Activated CD8-positive, alpha-beta T cell treated with anti-CD3 and anti-CD28 coated beads, Interleukin-2, amount 10 ng/mL, durations not matched to agents 7 days and 5 days (primary cell): ENCODE measurements at places on chromosomes 3 and 15.
A peak's percentile ranks its signal among the peaks of the same experiment; 100 is the strongest.

DNA sequence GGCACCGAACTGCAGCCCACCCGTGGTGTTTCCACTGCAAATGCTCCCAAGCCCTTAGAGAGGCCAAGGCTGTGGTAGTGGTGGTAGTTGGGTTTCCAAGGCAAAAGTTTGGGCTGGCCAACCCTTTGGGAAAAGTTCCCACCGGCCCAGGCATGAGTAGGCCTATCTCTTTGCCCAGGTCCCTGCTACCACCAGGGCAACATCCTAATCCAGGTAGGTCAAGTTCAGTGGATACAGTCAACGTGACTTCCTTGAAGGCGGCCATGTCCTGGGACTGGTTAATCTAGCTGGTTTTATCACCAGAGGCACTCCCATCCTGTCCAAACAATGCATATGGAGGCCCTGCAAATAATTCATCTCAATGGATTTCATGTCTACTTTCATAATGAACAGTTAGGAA is 1.6 kb upstream of the ONECUT1 start:
- no peak for DNase-seq

DNA sequence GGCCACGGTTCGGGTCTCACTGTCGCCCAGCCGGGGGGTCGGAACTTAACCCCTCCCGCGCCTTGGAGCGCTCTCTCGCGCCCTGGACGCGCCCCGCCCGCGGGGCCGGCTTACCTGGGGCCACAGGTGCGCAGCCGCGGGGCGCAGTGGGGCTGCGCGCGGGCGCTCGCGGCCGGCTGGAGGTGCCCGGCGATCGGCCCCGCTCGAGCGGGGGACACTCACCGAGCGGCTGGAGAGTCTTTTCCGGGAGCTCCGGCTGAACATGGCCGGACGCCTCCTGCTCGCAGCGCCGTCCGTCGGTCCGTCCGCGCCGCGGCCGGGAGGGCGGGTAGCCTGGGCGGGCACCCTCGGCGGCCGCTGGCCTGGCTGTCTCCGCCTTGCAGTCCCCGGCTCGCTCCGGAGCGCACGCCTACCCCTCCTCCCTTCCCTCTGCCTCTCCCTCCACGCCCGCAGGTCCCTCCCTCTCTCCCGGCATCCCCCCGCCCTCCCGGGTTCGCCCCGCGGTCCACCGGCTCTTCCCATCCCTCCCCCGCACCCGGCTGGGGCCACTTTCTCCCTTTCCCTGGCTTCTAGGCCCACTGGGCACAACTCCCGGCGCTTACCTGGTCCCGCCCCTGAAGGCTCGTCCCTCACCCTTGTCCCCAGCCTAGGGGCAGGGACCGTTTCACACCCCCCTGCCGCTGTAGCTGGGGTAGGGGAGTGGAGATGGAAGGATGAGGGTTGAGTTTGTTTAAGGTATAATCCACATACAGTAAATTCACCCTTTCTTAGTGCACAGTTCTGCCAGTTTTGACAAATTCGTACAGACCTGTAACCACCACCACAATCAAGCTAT is 220.1 kb upstream of the PRICKLE2 start:
- DNase-seq: no peak

GRCh38 chr3:59750391-59750790 is 700.6 kb upstream of the CFAP20DC start:
- no peak for DNase-seq

- DNase-seq: no peak
Observed at GRCh38 chr3:71109977-71110285, 473.6 kb downstream of the FOXP1 start.

GRCh38 chr15:51318382-51319150 is 19.8 kb downstream of the CYP19A1 start:
- no peak for DNase-seq

- DNase-seq: no peak
Observed at GRCh38 chr15:68259883-68260282, 17.7 kb upstream of the FEM1B start.

DNA sequence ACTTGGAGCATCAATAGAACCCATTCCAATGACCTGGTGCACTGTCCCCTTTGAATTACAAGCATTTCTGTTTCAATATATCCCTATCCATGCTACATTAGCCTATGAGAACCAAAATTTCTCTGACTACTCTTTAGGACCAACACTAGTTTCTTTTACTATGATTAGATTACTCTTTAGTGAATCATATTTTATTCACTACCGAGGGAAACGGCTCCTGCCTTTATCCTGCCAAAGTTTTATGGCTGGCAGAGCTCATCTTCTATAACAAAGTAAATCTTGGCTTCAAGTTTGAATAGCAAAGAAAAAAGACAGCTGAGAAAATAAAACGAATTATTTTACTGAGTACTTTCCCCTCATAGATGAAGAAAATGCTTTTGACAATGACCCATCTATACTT is 120.9 kb downstream of the SLC9A9 start:
- DNase-seq: no peak

- DNase-seq: no peak
Observed at GRCh38 chr3:175118382-175118941, 259.3 kb downstream of the NAALADL2 start.

GRCh38 chr15:76996526-76997401 is 1.8 kb downstream of the PSTPIP1 start:
- peak; percentile 66 for DNase-seq

- no peak for DNase-seq
Observed at GRCh38 chr3:157285141-157285540, 125.2 kb upstream of the CCNL1 start.

GRCh38 chr15:87632364-87632763 is 624.2 kb downstream of the NTRK3 start:
- DNase-seq: no peak

GRCh38 chr3:72282918-72283317 is 498.0 kb upstream of the PROK2 start:
- no peak for DNase-seq

DNA sequence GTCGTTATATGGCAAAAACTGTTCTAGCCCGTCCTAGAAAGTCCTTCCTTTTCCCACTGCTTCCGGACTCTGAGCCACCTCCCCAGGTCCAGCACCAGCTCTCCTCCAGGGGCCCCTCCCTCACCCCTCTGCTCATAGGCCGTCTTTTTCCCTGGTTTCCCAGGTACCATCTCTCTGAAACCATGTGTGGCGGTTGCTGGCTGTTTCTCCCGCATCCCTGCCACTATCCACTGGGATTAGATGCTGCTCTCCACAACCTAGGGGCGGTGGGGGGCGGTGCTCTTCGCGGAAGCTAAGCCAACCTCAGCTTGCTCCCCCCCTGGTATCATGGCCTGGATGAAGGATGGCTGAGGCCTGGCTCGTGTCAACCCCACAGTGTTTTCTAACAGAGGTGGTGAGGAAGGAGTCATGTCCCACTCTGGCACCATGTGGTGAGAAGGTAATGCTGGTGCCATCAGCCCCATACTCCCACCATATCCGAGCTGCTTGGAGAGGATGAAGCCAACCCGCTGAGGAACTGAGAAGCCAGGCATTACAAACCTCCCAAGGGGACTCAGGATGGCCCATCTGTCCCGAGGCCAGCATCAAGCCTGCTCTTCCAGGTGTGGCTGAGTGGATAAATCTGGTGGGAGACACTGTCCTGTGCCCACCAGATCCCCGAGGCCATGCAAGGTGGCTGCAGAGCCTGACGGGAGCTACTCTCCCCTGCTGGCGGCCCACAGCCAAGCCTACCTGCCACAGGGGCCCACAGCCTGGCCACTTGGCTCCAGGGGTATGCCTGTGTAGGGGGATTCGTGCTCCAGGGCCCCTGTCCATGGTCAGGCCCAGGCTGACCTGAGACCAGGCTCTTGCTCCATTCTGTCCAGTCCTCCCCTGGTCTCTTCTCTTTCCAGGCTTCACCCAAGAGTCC is 27.9 kb upstream of the SLC41A3 start:
- no peak for DNase-seq

GRCh38 chr15:87850916-87851315 is 405.6 kb downstream of the NTRK3 start:
- DNase-seq: no peak

- no peak for DNase-seq
Observed at GRCh38 chr3:23738944-23739343, 66.8 kb upstream of the UBE2E1 start.

- no peak for DNase-seq
Observed at GRCh38 chr15:63372018-63372705, 9.5 kb downstream of the CA12 start.

DNA sequence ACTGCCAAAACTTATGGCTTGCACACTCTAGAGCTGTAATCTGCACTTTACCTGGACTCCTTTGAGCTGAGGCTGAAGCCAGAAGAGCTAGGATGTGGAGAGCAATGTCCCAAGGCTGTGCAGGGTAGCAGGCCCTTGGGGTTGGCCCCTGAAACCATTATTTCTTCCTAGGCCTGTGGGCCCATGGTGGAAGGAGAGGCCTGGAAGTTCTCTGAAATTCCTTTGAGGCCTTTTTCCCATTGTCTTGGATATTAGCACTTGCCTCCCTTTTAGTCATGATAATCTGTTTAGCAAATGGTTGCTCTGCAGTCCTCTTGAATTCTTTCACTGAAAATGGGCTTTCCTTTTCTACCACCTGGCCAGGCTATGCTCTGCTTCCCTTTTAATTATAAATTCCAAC is 102.0 kb upstream of the SGO1 start:
- no peak for DNase-seq

DNA sequence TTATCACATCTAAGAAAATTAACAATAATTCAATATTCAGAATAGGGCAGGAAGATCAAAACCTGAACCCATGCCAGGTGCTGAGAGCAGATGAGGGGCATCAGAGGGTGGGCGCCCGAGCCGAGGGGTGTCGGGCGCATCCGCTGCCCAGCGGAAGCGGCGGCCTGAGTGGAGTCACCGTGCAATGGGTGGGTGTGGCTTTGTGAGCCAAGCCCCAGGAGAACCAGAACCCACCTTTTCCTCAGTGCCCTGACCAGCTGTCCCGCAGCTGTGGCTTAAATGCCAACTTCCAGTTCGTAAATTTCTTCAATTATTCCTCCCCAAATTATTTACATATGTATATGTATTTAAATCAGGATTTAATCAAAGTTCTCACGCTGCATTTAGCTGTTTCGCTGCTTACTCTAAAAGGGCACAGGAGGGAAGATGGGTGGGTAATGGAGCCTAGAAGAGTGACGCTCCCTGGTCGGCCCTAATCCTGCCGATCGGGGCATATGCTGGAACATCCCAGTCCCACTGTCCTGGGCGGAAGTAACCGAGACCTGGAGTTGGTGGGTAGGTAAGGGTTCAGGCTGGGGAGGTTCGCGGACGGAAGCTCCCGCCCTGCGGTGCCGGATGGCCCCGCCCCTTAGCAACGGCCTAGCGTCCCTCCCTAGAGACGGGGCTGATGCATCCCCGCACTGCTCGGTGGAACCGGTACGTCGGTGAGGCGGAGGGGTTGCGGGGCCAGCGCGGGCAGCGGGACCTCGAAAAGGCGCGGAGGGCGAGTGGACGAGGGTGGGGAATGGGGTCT is 1.3 kb downstream of the DNAH1 start:
- DNase-seq: peak; percentile 77

GRCh38 chr3:180626844-180627243 is 24.9 kb downstream of the TTC14 start:
- DNase-seq: no peak

DNA sequence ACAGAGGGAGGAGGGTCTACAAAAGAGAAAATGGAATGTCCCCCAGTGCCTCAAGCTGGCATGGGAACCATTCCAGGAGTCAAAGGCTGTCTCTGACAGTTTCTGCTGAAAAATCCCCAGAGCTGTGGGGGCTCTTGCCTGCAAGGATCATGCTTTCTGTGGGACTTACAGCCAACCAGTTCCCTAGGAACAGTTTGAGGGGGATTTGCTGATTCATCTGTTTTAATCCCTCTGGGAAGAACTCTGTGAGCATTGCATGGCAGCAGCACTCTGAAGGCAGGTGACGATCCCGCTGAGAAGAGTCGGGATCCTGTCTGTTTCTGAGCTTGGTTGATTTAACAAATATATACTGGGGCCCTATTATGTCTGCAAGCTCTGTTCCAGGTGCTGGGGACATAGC is 176.0 kb downstream of the SSR3 start:
- no peak for DNase-seq

- no peak for DNase-seq
Observed at GRCh38 chr15:60081976-60082375, 77.9 kb downstream of the FOXB1 start.

GRCh38 chr15:23690450-23690852 is 3.3 kb upstream of the NDN start:
- DNase-seq: no peak

GRCh38 chr3:126979046-126979628 is 3.8 kb upstream of the PLXNA1 start:
- DNase-seq: no peak

- DNase-seq: no peak
Observed at GRCh38 chr3:99781761-99782160, 35.9 kb upstream of the CMSS1 start.

DNA sequence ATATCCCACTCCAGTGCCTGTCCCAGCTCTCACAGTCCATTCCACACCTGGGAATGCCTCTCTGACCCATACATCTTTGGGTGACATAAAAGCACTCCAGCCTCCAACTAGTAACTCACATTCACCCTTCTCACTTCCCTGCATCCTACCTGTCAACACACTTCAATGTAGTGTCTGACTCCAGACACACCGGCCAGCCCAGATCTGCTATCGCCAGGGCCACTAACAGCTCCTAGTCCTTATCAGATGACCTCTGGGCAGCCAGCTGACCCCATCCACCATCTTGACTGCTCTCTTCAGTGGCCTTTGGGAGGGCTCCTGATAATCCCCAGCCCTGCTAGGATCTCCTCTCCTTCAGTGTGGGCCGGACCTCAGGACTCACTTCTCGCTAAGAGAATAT is 2.9 kb upstream of the MCM2 start:
- DNase-seq: no peak

DNA sequence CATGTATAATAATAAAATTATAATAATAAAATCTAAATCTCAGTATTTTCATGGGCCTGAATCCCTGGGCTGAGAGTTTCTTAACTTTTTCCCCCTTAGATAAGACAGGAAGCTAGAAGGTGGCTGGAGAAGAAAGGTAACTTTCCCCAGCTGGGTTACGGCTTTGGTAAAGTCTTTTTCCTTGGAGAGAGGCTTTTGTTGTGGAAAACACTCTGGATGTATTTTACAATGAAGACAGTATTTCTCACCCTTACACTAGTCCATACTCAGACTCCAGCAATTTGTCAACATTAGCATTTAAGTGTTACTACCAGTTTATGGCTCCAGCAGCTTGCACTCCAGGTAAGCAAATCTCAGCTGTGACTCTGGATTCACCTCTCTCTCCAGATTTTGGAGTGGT is 34.9 kb downstream of the APH1B start:
- DNase-seq: no peak

GRCh38 chr3:43874731-43875130 is 184.0 kb downstream of the ABHD5 start:
- no peak for DNase-seq
